CD8-positive, alpha-beta memory T cell (primary cell): ENCODE measurements at places on chromosomes 16 and 17.

GRCh38 chr16:59634951-59635350, 900.8 kb upstream of the GOT2 start:
- no peak overlapping the region for H3K27ac ChIP-seq
- no peaks in the 10 kb centered on the region for H3K27me3 ChIP-seq
- H3K4me1 ChIP-seq: no peaks in the 10 kb centered on the region
- no peaks in the 10 kb centered on the region for H3K36me3 ChIP-seq

GRCh38 chr16:19478505-19478904, 43.4 kb downstream of the GDE1 start:
- DNase-seq: no peak
- no peaks in the 10 kb centered on the region for H3K27me3 ChIP-seq
- no peak overlapping the region for H3K27ac ChIP-seq
- no peaks in the 10 kb centered on the region for H3K36me3 ChIP-seq
- H3K4me3 ChIP-seq: no peak overlapping the region

- H3K4me1 ChIP-seq: no peaks in the 10 kb centered on the region
- no peaks in the 10 kb centered on the region for H3K27me3 ChIP-seq
- H3K27ac ChIP-seq: no peak overlapping the region
- no peak for DNase-seq
- H3K36me3 ChIP-seq: no peaks in the 10 kb centered on the region
These were observed 355.4 kb upstream of the TNRC6C start for GRCh38 chr17:77602883-77603640.

GRCh38 chr16:26672206-26672605, 394.5 kb upstream of the C16orf82 start:
- H3K36me3 ChIP-seq: no peaks in the 10 kb centered on the region
- no peak overlapping the region for H3K4me3 ChIP-seq
- DNase-seq: no peak
- no peak overlapping the region for H3K27ac ChIP-seq
- H3K4me1 ChIP-seq: no peaks in the 10 kb centered on the region

DNA sequence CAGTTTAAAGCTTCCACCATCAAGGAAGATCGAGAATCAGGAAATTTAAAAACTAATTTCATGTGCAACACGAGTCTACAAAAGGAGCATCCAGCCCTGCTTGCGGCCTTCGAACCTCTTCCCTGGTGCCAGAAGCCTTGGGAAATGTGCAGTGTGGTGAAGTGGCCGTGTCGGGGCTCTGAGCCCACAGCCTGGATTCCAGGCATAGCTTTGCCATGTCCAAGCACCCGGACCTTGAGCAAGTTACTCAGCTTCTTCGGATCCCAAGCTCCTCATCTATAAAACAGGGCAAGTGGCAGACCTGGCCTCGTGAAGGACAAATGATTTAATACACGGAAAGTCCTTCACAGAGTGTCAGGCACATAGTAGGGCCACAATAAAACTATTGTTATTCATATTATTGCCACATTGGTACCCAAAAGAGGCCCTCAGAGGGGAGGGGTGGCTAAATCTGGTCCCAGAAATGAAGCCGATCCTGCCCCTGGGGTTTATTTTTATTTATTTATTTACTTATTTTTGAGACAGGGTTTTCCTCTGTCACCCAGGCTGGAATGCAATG, 34.8 kb downstream of the COTL1 start:
- H3K36me3 ChIP-seq: peaks cover 20% of the 10 kb centered on the region
- peaks cover 4% of the 10 kb centered on the region for H3K4me1 ChIP-seq
- no peak overlapping the region for H3K4me3 ChIP-seq
- no peak overlapping the region for H3K27ac ChIP-seq
- DNase-seq: no peak

GRCh38 chr16:65769776-65770438, 596.6 kb upstream of the CDH5 start:
- no peak overlapping the region for H3K27ac ChIP-seq
- H3K4me1 ChIP-seq: no peaks in the 10 kb centered on the region
- H3K27me3 ChIP-seq: no peaks in the 10 kb centered on the region
- H3K4me3 ChIP-seq: no peak overlapping the region
- DNase-seq: no peak
- no peaks in the 10 kb centered on the region for H3K36me3 ChIP-seq

GRCh38 chr17:43701318-43701743, 39.6 kb upstream of the MEOX1 start:
- H3K4me3 ChIP-seq: no peak overlapping the region
- H3K4me1 ChIP-seq: peaks cover 10% of the 10 kb centered on the region
- H3K36me3 ChIP-seq: no peaks in the 10 kb centered on the region
- no peak overlapping the region for H3K27ac ChIP-seq
- H3K27me3 ChIP-seq: no peaks in the 10 kb centered on the region

- H3K4me3 ChIP-seq: peak overlapping the region; percentile 44
- H3K27ac ChIP-seq: no peak overlapping the region
- H3K4me1 ChIP-seq: peaks cover 47% of the 10 kb centered on the region
- peaks cover 4% of the 10 kb centered on the region for H3K36me3 ChIP-seq
These were observed 21.7 kb downstream of the KNOP1 start for GRCh38 chr16:19696328-19696727.

GRCh38 chr16:72357910-72358309, 186.0 kb upstream of the PMFBP1 start:
- H3K27ac ChIP-seq: no peak overlapping the region
- no peak for DNase-seq
- H3K4me1 ChIP-seq: no peaks in the 10 kb centered on the region

DNA sequence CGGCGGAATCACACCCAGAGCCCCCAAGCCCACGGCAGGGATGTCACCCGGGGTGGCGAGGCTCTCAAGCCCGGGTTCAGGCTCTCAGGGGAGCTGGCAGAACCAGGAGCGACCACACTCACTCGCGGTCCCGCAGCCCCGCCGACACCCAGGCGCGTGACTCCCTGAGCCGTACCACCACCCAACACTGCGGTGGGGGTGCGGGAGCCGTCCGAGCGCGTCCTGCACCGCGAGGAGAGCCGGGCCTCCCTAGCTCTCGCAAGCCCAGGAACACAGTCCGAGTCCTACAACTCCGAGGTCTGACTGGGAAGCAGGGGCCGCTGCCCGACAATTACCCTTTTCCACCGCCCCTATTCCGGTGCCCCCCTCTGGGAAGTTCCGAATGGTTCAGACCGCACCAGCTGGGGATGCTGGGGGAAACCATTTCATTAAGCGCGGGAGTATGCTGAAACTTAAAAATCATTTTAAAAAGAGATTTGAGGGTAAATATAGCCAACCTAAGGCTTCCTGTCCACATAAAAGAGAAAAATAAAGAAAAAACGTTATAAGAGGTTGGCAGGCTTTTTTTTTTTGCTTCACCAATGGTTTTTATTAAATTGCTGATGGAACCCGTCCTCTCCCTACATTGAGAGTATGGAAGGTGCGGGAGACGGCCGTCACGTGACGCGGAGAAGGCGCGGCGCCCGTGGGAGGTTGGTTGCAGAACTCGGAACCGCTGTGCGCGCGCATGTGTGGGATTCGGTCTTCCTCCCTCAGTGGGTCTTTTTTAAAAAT, at the start of gene FLCN:
FLCN (minus strand) TSS at position 143 of the 774 bp plus-strand sequence. CDS start 9,031 bp downstream, outside the sequence.
- H3K27ac ChIP-seq: peak within 1 kb of the TSS; percentile 99
- H3K36me3 ChIP-seq: no peaks in the 10 kb centered on the region

DNA sequence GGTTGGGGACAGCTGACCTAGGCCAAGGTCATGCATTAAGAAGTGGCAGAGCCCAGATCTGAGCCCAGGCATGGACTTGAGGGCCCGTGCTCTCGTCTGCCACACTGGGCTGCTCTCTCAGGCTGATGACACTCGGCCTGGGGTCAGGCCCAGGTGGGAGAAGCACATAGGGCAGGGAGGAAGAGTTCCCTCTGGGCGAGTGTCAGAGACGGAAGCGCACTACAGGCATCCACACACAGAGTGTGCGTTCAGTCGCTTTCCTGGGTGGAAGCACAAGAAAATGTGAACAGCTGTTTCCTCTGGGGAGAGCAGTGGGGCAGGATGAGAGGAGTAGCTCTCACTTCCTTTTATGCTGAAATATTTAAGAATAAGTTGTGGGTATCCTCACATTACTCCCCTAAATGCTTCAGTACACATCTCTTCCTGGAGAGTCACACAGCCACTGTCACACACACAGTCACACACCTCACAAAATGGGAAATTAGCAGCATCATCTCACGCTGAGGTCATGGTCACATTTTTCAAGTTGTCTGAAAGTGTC, 59.7 kb downstream of the B9D1 start:
- no peaks in the 10 kb centered on the region for H3K27me3 ChIP-seq
- peaks cover 22% of the 10 kb centered on the region for H3K4me1 ChIP-seq
- H3K27ac ChIP-seq: no peak overlapping the region
- no peak overlapping the region for H3K4me3 ChIP-seq
- no peaks in the 10 kb centered on the region for H3K36me3 ChIP-seq
- DNase-seq: no peak

DNA sequence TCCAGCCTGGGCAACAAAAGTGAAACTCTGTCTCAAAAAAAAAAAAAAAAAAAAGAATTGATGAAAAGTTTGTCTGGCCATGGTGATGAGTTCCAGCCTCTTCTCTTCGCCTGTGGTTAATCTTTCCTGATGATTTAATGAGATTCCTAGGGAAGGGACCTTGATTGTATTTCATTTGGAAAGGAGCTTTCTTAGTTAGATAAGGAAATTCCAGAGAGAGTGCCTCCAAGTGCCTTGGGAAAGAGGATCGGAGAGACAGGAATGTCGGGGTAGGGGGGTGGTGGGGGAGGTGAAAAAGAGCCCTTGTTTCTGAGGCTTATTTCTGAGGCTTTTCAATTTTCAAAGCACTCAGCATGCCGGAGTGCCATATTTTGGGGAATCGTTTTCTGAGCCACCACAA, 93.2 kb upstream of the SIAH1 start:
- H3K27me3 ChIP-seq: no peaks in the 10 kb centered on the region
- H3K4me3 ChIP-seq: no peak overlapping the region
- H3K4me1 ChIP-seq: no peaks in the 10 kb centered on the region
- DNase-seq: no peak
- H3K27ac ChIP-seq: no peak overlapping the region

GRCh38 chr16:88102597-88102996, 151.4 kb downstream of the BANP start:
- no peaks in the 10 kb centered on the region for H3K36me3 ChIP-seq
- no peaks in the 10 kb centered on the region for H3K27me3 ChIP-seq
- DNase-seq: no peak
- no peak overlapping the region for H3K4me3 ChIP-seq
- H3K27ac ChIP-seq: no peak overlapping the region

DNA sequence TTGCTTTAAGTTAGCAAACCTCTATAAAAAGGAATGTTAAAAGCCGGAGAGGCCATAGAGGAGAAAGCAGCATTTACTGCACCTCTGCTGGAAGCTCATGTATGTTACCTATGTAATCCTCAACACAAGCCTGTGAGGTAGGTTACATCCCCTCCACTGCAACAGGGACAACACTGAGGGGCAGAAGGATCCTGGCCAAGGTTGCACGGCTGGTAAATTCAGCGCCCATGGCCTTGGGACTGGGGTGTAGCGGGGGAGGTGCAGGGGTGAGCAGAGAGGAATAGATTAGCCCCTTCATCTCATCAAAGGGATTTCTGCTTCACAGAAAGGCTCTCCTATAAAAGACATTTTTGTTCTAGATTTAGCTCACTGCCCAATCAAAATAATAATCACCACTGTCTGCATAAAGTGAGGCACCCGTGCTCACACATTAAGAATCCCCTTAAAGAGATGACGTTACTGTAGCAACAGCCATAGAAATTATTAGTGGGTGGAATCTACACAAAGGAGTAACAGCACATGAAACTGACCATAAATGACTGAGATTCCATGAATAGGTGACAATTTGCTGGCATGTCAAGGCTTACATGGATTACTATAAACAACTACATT, 3.3 kb downstream of the ZCCHC14 start:
- no peaks in the 10 kb centered on the region for H3K27me3 ChIP-seq
- H3K27ac ChIP-seq: no peak overlapping the region
- peaks cover 67% of the 10 kb centered on the region for H3K4me1 ChIP-seq

DNA sequence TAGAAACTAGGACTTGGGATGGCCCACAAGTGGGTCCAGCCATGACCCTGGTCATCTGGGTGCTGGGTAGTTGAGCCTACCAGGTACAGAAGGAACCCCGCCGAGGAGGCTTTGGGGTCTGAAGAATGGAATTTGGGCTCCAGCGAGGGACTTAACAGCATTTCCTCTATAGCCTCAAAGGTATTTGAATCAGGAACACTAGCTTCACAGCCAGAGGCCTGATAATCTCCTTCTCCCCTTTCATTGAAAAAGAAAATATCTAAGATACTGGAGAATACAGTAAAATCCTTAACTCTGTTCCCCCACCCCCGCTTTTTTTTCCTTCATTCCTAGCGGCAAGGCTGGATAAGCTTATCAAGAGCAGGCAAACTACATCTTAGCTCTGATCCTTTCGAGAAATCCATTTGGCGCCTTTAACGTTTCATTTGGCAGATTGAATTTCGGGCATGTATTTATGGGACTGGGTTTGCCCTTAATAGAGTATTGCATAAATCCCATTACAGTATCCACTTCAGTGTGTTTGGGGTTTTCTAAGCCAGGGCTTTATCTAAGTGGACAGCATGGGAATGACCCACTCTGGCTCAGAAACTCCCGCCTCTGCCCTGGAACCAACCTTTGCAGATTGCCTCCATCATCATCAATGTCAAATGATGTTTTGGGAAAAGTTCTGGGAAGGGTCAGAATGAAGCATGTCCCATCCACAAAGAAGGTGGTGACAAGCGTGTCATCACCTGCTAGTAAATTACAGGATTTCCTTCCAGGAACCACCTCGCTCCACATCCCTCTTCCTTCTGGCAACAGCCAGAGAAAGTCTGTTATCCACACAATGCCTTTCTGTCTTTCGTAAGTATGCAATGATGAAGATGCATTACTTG, 36.9 kb downstream of the XYLT1 start:
- H3K36me3 ChIP-seq: no peaks in the 10 kb centered on the region
- peaks cover 7% of the 10 kb centered on the region for H3K4me1 ChIP-seq
- no peak overlapping the region for H3K27ac ChIP-seq
- no peak for DNase-seq
- no peaks in the 10 kb centered on the region for H3K27me3 ChIP-seq
- no peak overlapping the region for H3K4me3 ChIP-seq

DNA sequence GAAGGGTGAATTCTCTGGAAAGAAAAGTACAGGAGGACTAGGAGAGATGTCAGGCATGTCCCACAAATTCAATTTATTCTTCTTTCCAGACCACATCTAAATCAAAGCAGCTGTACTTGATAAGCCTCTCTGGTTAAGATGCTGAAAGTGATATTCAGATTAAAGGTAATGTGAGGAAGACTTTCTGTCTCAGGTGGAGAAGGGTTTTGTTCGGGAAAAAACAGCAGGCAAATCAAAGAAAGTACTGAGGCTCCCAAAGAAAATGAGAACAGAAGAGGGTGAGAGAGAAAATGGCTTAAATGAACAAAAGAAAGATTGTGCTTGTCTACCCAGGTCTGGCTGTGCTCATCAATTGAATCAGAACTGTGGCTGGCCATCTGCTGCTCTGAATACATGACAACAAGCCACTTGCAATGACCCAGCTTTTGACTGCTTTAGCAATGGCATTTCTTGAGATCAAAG, 55.6 kb downstream of the MMD start:
- H3K27ac ChIP-seq: no peak overlapping the region
- DNase-seq: no peak
- H3K36me3 ChIP-seq: no peaks in the 10 kb centered on the region

DNA sequence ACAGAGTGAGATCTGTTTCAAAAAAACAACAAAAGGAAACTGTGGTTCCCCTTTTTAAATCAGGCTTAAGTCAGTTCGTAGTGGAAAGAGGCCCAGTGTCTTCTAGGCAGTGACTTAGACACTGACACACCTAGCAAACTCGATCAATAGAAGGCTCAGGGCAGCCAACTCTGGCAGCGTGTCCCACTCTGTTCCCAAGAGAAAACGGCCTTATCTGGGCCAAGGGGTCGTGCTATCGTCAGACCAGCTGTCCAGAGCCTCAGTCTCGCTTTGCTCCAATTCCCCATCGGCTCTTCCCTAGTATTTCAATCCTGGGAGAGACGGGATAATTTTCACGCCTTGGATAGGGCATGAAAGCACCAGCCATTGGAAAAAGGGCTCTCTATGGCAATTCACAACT, 72.9 kb downstream of the SLC5A11 start:
- no peak overlapping the region for H3K27ac ChIP-seq
- DNase-seq: no peak
- no peak overlapping the region for H3K4me3 ChIP-seq
- H3K36me3 ChIP-seq: peaks cover 19% of the 10 kb centered on the region
